ENCODE measurements at places on chromosomes 16 and 17.

DNA sequence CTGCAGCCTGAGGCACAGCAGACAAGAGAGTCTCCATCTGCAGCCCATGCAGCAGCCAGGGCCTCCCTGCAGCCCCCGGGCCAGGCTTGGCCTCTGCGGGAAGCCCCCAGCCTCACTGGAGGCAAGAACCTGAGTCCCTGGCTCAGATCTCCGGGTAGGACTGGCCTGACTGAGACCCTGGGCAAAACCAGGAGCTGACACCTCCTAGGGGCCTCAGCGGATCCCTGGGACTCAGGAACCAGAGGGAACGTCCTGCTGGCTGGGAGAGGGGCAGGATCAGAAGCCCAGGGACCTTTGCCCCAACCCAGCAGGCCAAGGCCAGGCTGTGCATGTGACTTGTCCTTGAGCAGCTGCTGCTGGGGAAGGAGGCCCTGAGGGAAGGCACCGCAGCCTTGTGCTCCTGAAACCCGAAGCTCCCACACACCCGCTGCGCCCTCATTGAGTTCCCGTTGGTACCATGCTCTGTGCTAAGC is 1.7 kb upstream of the PRSS21 start:
- no peak for DNase-seq

- peak; percentile 35 for DNase-seq
Measured at GRCh38 chr16:4411684-4412083, 4.7 kb downstream of the CORO7 start.

DNA sequence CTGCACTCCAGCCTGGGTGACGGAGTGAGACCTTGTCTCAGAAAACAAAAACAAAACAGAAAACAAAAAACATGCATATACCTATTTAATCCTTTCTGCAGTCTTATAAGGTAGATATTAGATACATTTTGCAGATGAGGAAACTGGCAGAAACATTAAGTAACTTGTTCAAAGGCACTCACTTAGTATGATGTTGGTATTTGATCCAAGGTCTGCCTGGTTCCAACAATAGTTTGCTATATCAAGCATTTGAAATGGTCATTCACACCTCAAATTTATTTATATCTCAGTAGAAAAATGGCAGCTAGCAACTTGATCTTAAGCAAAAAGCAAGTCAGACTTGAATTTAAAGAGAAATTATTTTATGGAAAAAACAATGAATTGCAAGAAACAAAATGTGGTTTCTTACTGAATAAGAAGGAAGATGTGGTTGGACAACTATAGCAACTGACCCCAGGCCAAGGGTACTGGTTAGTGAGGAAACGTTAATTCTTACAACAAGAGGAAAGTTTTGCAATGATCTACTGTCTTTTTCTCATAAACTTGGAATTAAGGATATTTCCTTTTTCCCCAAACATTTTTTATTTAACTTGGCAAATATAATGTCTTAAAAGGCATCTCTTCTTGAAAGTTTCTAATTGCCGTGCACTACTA is 19.7 kb downstream of the DHRS7B start:
- no peak for DNase-seq

DNA sequence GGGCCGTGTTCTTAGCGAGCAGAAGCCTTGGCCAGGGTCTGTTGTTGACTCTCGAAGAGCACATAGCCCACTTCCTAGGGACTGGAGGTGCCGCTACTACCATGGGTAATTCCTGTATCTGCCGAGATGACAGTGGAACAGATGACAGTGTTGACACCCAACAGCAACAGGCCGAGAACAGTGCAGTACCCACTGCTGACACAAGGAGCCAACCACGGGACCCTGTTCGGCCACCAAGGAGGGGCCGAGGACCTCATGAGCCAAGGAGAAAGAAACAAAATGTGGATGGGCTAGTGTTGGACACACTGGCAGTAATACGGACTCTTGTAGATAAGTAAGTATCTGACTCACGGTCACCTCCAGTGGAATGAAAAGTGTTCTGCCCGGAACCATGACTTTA is 18.5 kb downstream of the RSPRY1 start:
- DNase-seq: no peak

DNA sequence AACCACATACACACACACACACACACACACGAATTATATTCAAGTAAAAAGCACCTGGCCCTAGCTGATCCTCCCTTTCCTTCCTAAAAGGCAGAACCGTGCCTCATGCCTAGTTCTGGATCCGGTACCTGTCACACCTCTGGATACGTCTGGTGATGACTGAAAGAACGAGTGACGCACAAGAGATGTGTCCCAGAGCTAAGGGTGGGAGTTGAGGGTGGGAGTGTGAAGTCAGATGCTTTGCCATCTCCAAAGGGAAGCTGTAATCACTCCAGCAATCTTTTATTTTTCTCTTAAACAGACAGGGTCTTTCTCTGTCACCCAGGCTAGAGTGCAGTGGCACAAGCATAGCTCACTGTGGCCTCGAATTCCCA is 26.5 kb upstream of the GSG1L start:
- no peak for DNase-seq

DNA sequence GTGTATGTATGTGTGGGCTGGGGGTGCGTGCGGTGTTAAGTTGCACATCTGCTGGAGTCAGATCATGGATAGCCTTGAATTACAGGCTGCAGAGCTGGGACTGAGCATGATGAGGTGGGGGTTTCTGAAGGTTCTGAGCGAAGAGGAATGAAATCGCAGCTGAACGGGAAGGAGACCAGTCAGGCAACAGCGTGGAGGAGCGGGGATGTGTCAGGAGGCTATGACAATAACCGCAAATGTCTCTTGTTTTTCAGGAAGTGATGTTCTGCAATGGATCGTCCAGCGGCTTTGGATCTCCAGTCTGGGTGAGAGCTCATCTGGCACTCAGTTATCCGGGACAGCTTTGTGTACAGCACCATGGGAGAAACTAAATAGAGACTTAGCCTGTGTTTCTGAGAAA is 20.9 kb downstream of the RGS9 start:
- no peak for DNase-seq

- DNase-seq: no peak
Measured at GRCh38 chr17:74297941-74298340, 23.9 kb downstream of the DNAI2 start.

GRCh38 chr17:8285270-8286181 is 2.9 kb upstream of the RANGRF start:
- DNase-seq: no peak

DNA sequence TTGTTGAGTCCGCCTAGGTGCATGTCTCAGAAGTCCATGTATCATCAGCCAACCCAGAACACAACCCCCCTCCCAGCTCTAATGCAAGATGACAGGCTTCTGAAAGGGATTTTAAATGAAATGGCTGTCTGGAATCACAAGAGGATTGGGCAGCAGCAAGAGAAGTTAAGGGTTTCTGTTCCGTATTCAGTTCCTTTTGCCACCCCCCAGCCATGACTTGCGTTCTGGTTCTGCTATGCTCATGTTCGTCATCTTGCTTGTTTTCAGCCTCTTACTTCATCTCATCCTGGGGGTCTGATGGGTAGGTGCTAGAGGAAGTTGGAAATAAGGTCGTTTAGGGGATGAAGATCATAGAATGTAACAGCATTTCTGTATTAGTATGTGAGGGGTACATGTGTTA is 12.0 kb downstream of the MINK1 start:
- DNase-seq: no peak

Measured in SHP77 treated with DMSO at 0.1 percent for 48 hours (cell line).